ENCODE measurements at places on chromosomes 13 and 19.
A peak's percentile ranks its signal among the peaks of the same experiment; 100 is the strongest.

DNA sequence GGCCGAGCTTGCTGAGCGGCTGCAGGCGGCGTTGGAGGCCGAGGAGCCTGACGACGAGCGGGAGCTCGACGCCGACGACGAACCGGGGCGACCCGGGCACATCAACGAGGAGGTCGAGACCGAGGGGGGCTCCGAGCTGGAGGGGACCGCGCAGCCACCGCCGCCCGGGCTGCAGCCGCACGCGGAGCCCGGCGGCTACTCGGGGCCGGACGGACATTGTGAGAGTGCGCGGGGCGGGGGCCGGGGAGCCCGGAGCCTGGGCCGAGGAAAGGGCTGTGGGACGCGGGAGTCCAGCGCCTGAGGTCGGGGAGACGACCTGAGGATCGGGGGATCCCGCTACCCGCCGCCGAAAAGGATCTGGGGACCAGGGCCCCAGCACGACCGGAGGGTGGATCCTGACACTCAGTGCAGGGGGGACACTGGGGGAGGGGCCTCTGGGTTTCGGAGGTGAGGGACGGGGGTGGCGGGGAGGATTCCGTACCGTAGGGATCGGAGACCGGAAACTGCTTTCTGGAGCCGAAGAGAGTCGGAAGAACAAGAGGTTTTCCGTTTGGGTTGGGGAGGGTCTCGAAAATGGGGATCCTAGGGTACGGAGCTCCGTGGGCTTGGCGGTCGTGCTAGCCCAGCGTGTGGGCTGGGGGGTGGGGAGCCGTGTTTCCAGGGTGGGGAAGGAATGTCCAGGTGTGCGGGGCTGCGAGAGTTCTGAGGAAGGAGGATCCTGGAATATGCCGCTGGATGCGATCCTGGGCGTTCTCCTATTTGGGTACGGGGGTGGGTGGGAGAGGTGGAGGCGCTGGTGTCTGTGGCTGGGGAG, 616 bp downstream of the HNRNPUL1 start:
- peak; percentile 24 for DNase-seq

DNA sequence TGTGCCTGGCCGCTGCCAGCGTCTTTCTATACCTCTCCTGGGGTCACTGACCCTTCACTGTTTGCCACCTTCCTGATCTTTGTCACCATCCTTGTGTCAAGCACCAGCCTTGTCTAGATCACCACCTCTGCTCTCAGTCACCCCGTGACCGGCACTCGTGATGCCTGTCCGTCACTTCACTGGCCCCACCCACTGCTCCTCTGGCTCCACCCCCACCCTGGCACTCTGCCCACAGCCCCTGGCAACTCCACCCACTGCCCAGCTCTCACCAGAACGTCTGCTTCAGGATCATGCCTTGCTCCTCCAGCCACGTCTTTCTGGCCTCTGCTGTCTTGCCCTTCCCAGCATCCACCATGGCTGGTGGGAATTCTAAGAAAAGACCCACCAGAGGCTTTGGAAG, 24.8 kb upstream of the PLA2G4C start:
- DNase-seq: no peak

DNA sequence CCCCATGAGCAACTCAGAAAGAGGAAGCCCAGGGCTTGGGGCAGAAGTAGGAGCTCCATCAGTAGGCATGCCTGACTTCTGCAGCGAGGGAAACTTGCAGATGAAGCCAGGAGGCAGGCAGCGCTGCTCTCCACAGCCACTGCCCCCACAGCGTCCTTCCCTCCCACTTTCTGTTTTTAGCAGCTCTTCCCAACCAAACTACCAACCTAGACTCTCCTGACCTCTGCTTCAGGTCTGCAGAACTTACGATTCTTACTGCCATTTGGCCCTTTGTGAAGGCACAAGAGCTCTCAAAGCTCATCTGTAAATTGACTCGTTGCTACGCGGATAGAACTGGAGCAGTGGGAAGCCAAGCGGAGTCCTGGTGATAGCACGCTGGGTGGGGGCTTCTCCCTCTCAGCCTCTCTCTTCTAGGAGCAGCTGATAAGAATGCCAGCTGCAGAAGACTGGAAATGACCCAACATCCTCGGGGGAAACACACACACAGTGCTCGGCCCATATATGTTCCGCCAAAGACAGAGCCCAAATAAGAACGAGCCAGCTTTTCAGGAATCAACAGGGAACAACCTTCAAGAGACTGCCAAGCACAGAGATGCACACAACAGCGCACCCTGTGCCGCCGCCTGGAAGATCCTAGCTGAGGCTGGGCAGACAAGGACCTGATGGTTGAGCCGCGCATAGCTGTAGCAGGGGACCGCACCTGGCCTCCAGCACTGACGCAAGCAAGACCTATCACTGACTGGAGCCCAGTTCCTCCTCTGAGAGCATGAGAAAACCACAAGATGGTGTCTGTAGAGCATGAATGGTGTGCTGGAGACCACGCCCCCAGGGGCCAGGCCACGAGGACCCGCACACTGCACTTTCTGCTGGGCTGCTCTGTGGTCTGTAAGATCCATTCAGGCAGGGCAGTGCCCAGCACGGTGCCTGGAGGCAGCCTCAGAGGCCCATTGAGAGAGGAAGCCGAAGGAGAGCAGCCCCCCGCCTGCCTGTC, 15.9 kb upstream of the SLC35E1 start:
- DNase-seq: no peak

DNA sequence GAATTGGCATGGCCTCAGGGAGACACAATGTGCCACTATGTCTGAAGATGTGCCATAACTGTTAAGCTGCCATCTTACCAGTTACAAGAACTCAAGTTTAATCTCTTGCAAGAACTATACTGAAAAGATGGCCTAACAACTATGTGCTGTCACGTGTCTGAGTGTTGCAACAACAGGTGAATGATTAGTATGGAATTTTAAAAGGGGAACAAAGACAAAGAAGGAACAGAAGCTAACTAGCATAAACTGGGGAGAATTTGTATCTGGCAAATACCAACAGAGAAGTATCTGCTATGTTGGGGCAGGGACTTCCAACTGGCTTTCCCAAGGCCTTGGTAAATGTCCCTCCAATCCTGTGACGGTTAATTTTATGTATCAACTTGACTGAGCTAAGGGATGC, 11.5 kb upstream of the ACOD1 start:
- DNase-seq: no peak

- DNase-seq: no peak
Observed at GRCh38 chr13:113229791-113230190, 20.4 kb downstream of the CUL4A start.

DNA sequence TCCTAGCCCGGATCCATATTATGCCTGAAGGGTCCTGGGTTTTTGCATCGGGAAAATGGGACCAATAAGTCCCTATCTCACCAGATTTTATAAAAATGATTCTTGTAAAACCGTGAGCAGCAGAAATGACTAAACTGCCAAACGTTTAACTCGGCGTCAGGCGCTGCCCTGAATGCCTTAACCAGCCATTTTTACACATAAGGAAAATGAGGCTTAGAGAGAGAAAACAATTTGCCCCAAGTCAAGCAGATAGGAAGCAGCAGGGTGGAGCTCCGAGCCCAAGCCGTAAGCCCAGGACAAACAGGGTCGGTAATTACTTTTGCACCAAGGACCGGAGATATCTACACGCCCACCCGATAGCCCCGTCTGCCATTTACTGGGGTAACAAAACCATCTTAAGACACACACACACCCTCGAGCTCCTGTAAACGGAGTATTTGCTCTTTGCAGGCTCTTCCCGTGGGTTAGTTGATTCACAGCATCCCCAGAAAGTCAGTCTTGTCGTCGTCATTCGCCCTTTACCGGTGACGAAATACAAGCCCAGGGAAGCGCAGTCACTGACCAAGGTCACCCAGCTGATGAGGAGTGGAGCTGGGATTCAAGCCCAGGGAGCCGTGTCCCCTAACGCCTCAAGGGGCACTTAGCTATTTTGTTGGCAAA, 16.0 kb upstream of the MRI1 start:
- no peak for DNase-seq

- no peak for DNase-seq
Observed at GRCh38 chr19:48595833-48596232, 10.7 kb upstream of the SPACA4 start.

DNA sequence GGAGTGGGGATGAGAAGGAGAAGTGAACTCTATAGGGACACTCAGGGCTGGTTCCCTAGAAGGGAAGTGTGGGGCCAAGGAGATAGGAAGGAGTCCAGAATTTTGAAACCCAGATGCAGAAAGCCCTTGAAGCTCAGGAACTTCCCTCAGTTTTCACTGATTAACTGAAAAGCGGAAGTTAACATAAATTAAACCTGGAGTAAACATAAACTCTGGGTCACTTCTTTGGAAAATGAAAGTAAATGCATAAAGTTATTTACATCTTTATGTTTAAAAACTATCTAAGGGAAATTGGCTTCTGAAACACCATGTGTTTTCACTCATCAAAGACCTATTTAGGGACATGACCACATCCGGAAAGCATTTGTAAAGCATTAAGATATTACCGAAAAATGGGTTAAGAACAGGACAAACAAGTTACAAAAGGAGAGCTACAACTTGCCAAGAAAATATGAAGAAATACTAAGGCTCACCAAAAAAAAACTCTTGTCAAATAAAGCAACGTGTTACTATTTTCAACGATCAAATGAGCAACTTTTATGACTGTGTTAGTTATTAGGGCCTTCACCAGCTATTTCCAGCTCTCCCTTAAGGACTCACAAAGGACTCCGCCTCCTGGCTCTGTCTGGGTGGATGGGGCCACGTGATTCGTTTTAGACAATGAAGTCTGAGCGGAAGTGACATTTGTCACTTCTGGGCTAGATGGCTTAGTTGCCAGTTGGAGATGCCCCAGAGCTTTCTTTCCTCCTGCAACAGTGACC, 439.1 kb upstream of the ZNF507 start:
- no peak for DNase-seq

DNA sequence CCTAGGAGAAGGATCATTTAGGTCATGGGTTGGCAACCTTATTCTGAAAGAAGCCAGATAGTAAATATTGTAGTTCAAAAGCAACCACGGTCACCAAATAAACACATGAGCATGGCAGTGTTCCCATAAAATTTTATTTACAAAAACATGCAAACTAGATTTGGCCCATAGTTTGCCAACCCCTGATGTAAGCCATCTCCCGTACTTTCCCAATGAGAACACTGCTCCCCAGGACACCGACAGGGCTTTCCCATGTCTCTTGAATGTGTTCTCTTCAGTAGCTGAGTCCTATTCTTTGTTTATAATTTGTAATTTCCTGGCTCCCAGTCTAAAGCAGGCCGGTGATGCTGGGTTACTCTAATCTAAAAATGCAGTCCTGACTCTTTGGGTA, 239.6 kb downstream of the LHFPL6 start:
- DNase-seq: no peak

DNA sequence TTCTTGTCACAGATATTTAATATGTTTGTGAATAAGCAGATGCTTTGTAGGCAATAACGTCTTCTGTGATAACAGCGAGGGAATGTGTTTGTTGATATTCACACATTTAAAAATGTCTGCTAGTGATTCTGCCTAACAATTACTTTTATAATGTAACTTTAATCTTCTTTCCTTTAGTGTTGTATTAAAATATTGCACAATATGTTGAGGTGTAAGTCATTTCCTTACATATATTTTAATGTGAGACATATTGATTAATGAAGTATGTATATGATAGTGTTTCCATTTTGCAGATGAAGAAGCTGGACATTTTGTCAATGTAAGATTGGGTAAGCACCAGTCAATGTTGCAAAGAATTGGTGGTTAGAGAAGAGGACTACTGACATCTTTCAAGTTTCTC, 324.4 kb downstream of the SLITRK1 start:
- no peak for DNase-seq

GRCh38 chr13:71412231-71412630, 454.8 kb downstream of the DACH1 start:
- no peak for DNase-seq

GRCh38 chr13:73879346-73880015, 254.7 kb downstream of the KLF12 start:
- DNase-seq: no peak

- no peak for DNase-seq
Observed at GRCh38 chr13:113445791-113446487, 7.3 kb downstream of the ADPRHL1 start.

- no peak for DNase-seq
Observed at GRCh38 chr13:23467048-23467931, 33.8 kb upstream of the SACS start.

DNA sequence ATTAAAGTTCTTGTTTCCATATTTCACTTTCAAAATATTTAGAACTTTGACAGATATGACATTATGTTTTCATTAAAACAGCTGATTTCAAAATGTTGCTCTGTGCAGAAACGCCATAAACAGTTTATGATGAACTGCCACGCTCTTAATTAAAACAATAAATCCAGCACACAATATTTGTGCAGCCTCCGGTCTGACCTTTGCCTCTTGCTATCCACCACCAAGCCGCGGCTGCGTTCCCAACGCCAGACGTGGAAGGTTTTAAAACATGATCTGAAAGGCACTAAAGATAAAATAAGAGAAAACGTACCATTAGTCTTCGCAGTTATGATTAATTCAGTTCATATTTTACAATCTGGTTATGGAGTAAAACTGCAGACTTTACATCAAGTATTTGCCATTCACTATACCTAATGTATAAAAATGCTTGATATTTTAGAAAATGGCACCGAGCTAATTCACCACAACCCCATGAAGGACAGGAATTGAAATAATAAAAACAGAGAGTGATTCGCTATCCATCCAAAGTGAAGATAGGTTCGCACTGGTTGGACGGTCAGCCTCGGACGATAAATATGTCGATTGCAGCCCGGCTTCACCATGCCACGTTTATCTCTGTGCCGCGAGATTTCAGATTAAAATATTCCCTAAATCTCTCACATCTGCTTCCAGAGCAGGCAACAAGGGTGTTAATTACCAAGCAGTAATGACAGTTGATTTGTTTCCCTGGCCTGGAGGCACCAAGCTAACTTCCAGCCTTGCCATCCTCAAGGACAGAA, 103.3 kb upstream of the ZNF507 start:
- no peak for DNase-seq

- no peak for DNase-seq
Observed at GRCh38 chr13:101817898-101818297, 365.4 kb downstream of the ITGBL1 start.

GRCh38 chr13:86841264-86841663, 829.9 kb upstream of the SLITRK5 start:
- DNase-seq: no peak

GRCh38 chr19:4969292-4969771, 419 bp downstream of the KDM4B start:
- no peak for DNase-seq

DNA sequence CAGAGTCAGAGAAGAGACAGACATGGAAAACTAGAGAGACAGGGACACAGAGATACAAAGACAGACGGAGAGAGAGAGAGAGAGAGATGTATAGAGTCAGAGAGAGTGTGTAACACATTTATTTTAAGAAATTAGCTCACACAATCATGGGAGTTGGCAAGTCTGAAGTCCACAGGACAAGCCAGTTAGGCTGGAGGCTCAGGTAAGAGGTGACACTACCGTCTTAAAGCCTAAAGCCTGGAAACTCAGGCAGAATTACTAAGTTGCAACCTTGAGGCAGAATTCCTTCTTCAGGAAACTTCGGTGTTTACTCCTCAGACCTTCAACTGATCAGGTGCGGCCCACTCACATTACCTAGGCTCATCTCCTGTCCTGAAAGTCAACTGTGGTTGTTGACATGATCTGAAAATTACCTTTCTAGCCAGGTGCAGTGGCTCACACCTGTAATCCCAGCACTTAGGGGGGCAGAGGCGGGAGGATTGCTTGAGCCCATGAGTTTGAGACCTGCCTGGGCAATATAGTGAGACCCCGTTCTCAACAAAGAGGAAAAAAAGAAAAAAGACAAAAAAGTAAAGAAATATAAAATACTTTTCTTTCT, 2.8 kb upstream of the TNFSF14 start:
- no peak for DNase-seq

- DNase-seq: no peak
Observed at GRCh38 chr13:110341445-110342244, 34.6 kb downstream of the COL4A2 start.
